HFFc6 (cell line): ENCODE measurements at places on chromosomes 7 and 10. TPM values are rescaled to one million over a fixed set of nuclear protein-coding genes. Genes with fewer than 3 reads are reported as not detected.

The CPA2 gene
- total RNA-seq = not detected in 3 replicates

The MYL10 gene
- not detected in 2 replicates for total RNA-seq

The TAS2R5 gene
- total RNA-seq = 0.24 to 0.53 TPM in 2 of 3 replicates, not detected in the other

The DMBT1 gene
- total RNA-seq = 0.05 TPM in 2 of 3 replicates, not detected in the other

DNA sequence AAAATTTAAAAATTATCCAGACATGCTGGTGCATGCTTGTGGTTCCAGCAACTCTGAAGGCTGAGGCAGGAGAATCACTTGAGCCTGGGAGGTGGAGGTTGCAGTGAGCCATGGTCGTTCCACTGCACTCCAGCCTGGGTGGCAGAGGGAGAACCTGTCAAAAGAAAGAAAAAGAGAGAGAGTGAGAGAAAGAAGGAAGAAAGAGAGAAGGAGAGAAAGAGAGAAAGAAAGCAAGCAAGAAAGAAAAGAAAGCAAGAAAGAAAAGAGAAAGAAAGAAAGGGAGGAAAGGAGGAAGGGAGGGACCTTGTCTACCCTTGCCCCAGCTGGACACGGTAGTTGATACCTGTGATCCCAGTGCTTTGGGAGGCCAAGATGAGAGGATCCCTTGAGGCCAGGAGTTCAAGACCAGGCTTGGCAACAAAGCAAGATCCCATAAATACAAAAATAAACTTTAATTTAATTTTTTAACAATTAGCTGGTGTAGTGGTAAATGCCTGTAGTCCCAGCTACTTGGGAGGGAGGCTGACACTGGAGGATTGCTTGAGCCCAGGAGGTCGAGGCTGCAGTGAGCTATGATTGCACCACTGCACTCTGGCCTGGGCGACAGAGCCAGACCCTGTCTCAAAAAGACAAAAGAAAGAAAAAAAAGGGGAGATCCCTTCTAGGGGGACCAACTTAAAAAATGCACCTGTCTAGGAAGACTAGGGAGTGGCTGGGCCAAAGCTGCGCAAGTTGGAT lies 9.2 kb downstream of the NYAP1 start:
- H3K4me1 ChIP-seq = no peaks in the 10 kb centered on the region
- H3K27me3 ChIP-seq = peaks cover 20% of the 10 kb centered on the region
- no peak overlapping the region for H3K4me3 ChIP-seq

- H3K4me1 ChIP-seq = peaks cover 9% of the 10 kb centered on the region; the same call in 1 of the 2 replicates
- H3K27ac ChIP-seq = no peak overlapping the region
- H3K4me3 ChIP-seq = no peak overlapping the region
Observed at GRCh38 chr7:142720172-142720773, 29.0 kb upstream of the PRSS1 start.

DNA sequence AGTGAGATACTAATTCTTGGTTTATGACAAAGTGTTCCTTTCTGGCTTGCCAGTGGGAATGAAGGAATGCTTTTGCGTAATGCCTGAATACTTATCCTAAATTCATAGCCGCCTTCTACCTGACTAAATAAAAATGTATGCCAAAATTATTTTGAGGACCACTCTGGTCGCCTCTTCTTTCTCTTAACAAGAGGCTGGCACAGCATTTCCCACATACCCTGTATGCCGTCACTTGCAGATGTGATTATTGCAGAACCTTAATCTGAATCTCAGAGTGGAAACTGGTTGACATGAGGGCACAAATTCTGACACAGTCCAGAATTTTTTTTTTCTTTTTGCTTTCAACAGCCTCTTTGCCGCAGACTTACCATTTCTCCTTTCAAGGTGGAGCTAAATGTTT lies 124.6 kb upstream of the GLCCI1 start:
- peaks cover 15% of the 10 kb centered on the region for H3K4me1 ChIP-seq
- no peaks in the 10 kb centered on the region for H3K27me3 ChIP-seq
- no peak overlapping the region for H3K27ac ChIP-seq
- DNase-seq = no peak
- no peaks in the 10 kb centered on the region for H3K36me3 ChIP-seq

DNA sequence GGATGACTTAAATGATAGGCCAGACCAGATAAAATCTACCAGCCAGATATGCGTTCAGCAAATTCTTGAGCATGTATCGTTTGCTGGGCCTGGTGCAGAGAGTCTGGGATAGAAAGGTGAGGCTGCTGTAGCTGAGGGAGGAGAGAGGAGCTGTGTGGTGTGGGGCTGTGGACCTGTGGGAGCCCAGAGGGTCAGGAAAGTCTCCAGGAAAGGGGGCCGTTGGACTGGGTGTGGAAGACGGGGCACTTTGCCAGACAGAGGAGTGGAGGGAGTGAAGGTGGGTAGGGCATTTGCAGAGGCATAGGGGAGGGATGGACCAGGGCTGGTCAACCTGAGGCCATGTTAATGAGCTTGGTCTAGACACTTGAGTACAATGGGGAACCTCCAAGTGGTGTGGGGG lies 124.7 kb upstream of the UNC5B start:
- no peak overlapping the region for H3K4me3 ChIP-seq
- H3K36me3 ChIP-seq = no peaks in the 10 kb centered on the region
- no peak for DNase-seq
- H3K27ac ChIP-seq = no peak overlapping the region
- peaks cover 41% of the 10 kb centered on the region for H3K27me3 ChIP-seq
- no peaks in the 10 kb centered on the region for H3K4me1 ChIP-seq

GRCh38 chr7:94056796-94057207 lies 52.6 kb upstream of the BET1 start:
- peak; percentile 88 for DNase-seq
- H3K4me1 ChIP-seq = peaks cover 59% of the 10 kb centered on the region
- H3K27me3 ChIP-seq = peaks cover 2% of the 10 kb centered on the region; the same call in 1 of the 2 replicates
- H3K27ac ChIP-seq = peak overlapping the region; percentile 79
- peaks cover 5% of the 10 kb centered on the region for H3K36me3 ChIP-seq

DNA sequence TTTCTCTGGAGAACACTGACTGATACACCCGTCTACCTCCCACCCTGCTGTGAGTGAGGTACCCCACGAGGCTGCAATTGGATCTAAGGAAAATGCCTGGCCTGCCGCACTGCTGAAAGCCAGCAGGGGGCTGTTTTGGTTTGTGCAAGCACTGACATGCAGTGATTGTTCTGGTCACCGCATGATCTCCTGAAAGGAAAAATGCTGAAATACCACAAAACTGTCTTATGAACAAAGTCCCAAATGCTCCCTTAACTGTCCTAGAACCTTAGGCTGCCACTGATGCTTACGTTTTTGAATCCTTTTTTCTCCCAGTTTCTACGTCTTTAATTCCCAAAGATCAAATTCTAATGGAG lies 132.7 kb downstream of the JCAD start:
- H3K27me3 ChIP-seq = peaks cover 44% of the 10 kb centered on the region
- no peaks in the 10 kb centered on the region for H3K36me3 ChIP-seq
- DNase-seq = peak; percentile 25
- no peak overlapping the region for H3K27ac ChIP-seq
- no peaks in the 10 kb centered on the region for H3K4me1 ChIP-seq

DNA sequence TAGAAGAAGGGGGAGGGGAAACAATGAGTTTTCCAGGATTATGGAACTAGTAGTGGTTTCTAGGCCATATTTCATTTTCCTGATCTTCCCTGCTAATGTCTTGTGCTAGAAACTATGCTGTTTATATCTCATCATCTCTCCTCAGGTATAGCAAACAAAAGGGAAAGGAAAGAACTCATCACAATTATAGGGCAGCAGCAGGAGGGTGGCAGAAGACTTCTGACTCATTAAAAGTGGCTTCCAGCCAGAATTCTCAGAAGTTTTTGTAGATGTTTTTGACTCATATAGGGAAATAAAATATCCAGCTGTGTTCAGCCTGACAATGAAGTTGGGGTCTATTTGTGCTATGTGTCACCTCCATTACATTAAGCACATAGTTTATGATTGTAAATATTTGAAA lies 6.5 kb downstream of the AHR start:
- H3K4me1 ChIP-seq = 0 out of 2 replicates have a peak, but pooled peaks cover 6% of the 10 kb centered on the region
- no peaks in the 10 kb centered on the region for H3K27me3 ChIP-seq
- peak overlapping the region; percentile 63 for H3K4me3 ChIP-seq
- H3K27ac ChIP-seq = peak overlapping the region; percentile 35
- H3K36me3 ChIP-seq = no peaks in the 10 kb centered on the region; the same call in 1 of the 2 replicates

GRCh38 chr10:24501056-24501711 lies 222.5 kb downstream of the ARHGAP21 start:
- no peaks in the 10 kb centered on the region for H3K4me1 ChIP-seq
- H3K36me3 ChIP-seq = no peaks in the 10 kb centered on the region
- peaks cover 3% of the 10 kb centered on the region; the same call in 1 of the 2 replicates for H3K27me3 ChIP-seq
- H3K27ac ChIP-seq = no peak overlapping the region
- H3K4me3 ChIP-seq = no peak overlapping the region
